ENCODE measurements at places on chromosomes 3 and 15. TPM values are rescaled to one million over a fixed set of nuclear protein-coding genes. Genes with fewer than 3 reads are reported as not detected.
A peak's percentile ranks its signal among the peaks of the same experiment; 100 is the strongest.

DNA sequence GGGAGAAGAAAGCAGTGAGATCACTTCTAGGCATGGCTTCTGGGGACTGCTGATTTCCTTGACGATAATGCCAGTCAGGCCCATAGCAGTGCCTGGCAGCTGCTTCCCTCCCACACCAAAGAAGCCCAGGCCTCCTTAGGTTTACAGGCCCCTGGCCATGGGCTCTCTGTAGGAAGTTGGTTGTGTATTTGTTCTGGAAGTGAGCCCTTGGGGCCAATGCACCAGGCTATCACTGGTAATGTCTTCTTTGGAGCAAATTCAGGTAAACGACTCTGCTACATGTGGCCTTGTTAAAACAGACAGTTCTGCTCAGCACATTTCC, 89.3 kb downstream of the CCNL1 start:
- H3K4me3 ChIP-seq: no peak overlapping the region
- H3K27me3 ChIP-seq: no peaks in the 10 kb centered on the region
- no peak for DNase-seq
- peak overlapping the region; percentile 32 for H3K27ac ChIP-seq

GRCh38 chr3:59839810-59840515, 790.1 kb upstream of the CFAP20DC start:
- no peaks in the 10 kb centered on the region for H3K36me3 ChIP-seq
- H3K4me1 ChIP-seq: no peaks in the 10 kb centered on the region
- H3K27ac ChIP-seq: no peak overlapping the region
- DNase-seq: no peak
- no peak overlapping the region for H3K4me3 ChIP-seq
- no peaks in the 10 kb centered on the region for H3K27me3 ChIP-seq

DNA sequence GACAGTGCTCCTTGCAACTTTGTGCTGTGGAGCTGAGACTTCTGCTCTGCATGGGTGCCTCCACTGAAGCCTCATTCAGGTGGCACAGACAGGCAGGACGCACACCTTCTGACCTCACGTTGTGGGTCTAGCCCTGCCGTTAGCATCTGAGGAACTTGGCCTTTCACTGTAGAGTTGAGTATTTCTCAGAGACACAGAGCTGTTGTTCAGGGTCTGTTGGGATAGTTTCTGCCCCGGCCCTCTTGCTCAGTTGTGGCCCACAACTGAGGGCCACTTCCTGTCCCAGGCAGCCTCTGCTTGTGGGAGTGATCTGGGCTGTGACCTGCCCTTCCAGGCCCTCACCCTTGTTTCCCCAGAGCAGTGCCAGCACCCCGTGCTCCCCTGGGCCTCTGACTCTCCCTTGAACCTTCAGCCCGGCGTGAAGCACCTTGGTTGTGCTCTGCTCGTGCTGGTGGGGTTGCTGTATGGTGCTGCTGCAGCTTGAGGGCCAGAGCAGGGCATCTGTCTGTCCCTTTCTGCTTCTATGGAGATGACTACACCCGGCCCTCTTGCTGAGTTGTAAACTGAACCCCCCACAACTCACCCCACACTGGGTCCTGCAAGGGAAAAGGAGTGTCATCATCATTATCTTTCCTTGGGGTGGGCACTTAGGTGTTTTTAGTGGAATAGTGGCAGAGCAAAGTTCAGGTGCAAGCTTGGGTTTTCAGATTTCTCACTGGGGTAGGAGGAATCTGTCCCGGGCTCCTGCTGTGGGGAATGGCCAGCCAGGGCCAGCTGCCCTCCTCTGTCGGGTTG, 11.7 kb downstream of the BAHD1 start:
- H3K27me3 ChIP-seq: no peaks in the 10 kb centered on the region
- no peaks in the 10 kb centered on the region for H3K36me3 ChIP-seq
- H3K4me1 ChIP-seq: peaks cover 20% of the 10 kb centered on the region
- H3K27ac ChIP-seq: no peak overlapping the region
- DNase-seq: no peak

- H3K4me1 ChIP-seq: no peaks in the 10 kb centered on the region
- H3K4me3 ChIP-seq: peak within 1 kb of the TSS; percentile 23
- no peaks in the 10 kb centered on the region for H3K36me3 ChIP-seq
- DNase-seq: no peak
- H3K27me3 ChIP-seq: peaks cover 8% of the 10 kb centered on the region
These were observed at the start of gene GPR156 for GRCh38 chr3:120284747-120285507. Gene GPR156, minus strand, starts transcription at chr3:120285222. Its CDS starts 41,124 bp downstream, at chr3:120244098.

DNA sequence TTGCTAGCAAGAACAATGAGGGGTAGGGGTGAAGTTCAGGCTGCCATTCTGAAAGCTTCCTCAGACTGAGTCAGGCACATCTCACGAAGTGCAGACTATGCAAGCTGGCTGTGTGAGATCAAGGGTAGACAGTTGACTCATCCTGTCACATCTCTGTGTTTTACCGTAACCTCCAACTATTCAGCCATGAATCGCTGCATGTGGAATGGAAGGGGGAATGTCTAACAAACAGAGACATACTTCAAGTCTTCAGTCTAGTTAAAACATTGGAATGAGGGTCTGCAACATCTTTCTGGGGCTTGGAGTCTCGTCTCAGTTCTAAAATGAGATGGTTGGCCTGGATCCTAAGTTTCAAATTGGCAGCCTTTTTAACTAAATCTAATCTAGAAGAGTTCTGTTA, 25.9 kb downstream of the AGTR1 start:
- H3K4me3 ChIP-seq: no peak overlapping the region
- H3K27ac ChIP-seq: no peak overlapping the region

DNA sequence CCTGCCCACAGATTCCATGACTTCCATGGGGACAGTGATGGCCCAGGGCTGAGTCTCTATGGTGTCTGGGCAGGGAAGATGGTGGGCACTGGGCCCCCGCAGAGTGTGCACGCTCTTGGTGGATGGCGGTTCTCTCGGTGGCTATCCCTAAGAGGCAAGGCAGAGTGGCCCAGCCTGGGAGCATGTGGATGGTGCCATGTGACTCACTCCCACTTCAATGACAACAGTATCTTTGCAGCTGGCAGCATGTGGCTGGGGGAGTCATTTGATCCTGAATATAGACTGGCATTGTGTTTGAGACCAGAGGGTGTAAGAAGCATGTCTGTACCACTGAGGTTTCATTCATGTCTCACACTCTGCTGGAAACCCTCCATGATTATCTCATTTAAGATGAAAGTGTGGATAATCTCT, 101.2 kb downstream of the CORO2B start:
- H3K27me3 ChIP-seq: no peaks in the 10 kb centered on the region
- no peaks in the 10 kb centered on the region for H3K36me3 ChIP-seq
- DNase-seq: no peak
- H3K27ac ChIP-seq: no peak overlapping the region
- H3K4me3 ChIP-seq: no peak overlapping the region

DNA sequence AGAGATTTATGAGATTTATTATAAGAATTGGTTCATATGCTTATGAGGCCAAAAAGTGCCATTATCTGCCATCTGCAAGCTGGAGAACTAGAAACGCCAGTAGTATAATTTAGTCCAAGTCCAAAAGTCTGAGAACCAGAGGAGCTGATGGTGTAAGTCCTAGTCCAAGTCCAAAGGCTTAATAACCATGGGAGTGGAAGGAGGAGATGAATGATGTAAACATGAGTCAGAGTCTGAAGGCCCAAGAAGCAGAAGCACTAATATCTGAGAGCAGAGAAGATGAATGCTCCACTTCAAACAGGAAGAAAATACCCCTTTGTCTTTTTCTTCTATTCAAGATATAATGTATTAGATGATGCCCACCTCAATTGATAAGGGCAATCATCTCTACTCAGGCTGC, 185.7 kb downstream of the CGGBP1 start:
- H3K4me1 ChIP-seq: no peaks in the 10 kb centered on the region
- no peaks in the 10 kb centered on the region for H3K36me3 ChIP-seq
- H3K4me3 ChIP-seq: no peak overlapping the region
- no peak for DNase-seq

- peak; percentile 90 for DNase-seq
- H3K27me3 ChIP-seq: no peaks in the 10 kb centered on the region
- no peaks in the 10 kb centered on the region for H3K36me3 ChIP-seq
- H3K4me3 ChIP-seq: no peak overlapping the region
- peak overlapping the region; percentile 61 for H3K27ac ChIP-seq
- H3K4me1 ChIP-seq: peaks cover 14% of the 10 kb centered on the region
These were observed 50.6 kb downstream of the SLC6A6 start for GRCh38 chr3:14452740-14453710.

DNA sequence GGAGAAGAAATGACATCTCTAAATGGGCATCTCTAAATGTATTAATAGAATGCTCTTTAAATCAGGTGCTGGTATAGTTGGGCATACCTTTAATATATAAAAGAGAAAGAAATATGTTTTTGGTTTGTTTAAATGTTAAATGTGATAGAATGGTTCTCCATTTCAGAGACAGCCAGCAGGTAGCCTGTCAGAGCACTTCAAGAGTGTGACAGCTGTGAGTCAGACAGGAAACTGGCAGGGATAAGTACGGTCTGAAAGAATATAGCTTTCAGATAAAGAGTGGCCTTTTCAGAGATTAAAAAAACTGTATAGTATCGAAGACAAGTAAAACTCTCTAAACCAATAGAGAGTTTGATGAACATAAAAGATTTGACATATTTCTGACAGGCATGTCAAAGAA, 654.1 kb downstream of the IGSF11 start:
- no peaks in the 10 kb centered on the region for H3K4me1 ChIP-seq
- DNase-seq: no peak
- no peak overlapping the region for H3K27ac ChIP-seq
- no peak overlapping the region for H3K4me3 ChIP-seq

- no peak overlapping the region for H3K27ac ChIP-seq
- H3K4me1 ChIP-seq: no peaks in the 10 kb centered on the region
- no peaks in the 10 kb centered on the region for H3K27me3 ChIP-seq
- DNase-seq: no peak
- no peaks in the 10 kb centered on the region for H3K36me3 ChIP-seq
These were observed 1202.3 kb downstream of the NSUN3 start for GRCh38 chr3:95265129-95265528.

DNA sequence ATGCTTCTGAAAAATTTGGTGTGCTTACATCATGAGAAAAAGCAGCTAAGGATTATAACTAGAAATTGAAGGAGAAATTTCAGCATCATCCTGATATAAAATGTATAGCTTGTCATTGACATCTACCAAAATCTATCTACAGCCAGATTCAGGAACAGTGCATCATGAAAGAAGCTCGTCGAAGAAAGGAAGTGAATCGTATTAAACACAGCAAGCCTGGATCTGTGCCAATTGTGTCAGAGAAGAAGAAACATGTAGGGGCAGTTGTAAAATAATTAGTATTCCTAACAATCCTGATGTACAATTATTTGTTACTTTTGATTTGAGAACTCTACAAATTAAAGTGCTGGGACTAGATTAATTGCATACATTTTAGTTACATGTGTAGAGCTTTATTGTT, 37.2 kb downstream of the AP4E1 start:
- H3K27me3 ChIP-seq: no peaks in the 10 kb centered on the region
- no peaks in the 10 kb centered on the region for H3K36me3 ChIP-seq

DNA sequence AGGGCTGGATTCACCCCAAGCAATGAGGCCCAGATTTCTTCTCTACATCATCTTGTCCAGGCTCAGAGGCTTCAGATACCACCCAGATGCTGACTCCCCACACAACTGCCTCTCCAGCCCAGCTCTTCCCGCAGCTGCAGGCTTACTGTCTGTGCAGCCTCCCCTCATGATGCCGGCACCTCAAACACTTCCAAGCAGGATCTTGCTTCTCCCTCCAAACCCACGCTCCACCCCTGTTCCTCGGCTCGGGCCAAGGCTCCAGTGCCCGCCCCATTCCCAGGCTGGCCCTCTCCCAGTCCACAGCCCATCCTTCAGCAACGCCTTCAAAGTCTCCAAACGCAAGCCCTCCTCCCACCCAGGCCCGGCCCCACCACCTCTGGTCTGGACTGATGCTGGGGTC, 159.2 kb upstream of the LINGO1 start:
- H3K4me3 ChIP-seq: no peak overlapping the region
- H3K4me1 ChIP-seq: no peaks in the 10 kb centered on the region
- H3K27ac ChIP-seq: no peak overlapping the region
- no peaks in the 10 kb centered on the region for H3K36me3 ChIP-seq

The CHRD gene
- total RNA-seq: 2.0 TPM

The CNTN4 gene
- total RNA-seq: 8.2 TPM

DNA sequence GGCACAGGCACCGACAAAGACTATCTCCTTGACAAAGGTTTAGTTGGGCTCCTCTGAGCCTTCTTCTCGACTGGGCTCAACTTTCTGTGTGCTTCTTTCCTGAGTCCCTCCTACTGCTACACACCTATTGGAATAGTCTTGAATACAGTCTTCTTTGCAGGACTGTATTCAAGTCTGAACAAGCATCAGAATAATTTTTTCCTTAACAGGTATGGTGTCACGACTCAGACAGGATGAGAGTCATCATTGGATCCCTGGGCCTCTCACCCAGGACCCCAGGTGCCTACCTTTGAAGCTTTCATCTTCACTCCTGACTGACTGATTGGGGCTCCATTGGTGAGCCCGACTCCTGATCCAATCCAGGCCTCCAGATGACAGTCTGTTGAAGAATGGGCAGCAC, 66.3 kb downstream of the CRYGS start:
- H3K36me3 ChIP-seq: no peaks in the 10 kb centered on the region
- no peaks in the 10 kb centered on the region for H3K27me3 ChIP-seq
- H3K27ac ChIP-seq: no peak overlapping the region
- no peaks in the 10 kb centered on the region for H3K4me1 ChIP-seq
- DNase-seq: no peak

The KCNMB3 gene
- 1.7 TPM for total RNA-seq

DNA sequence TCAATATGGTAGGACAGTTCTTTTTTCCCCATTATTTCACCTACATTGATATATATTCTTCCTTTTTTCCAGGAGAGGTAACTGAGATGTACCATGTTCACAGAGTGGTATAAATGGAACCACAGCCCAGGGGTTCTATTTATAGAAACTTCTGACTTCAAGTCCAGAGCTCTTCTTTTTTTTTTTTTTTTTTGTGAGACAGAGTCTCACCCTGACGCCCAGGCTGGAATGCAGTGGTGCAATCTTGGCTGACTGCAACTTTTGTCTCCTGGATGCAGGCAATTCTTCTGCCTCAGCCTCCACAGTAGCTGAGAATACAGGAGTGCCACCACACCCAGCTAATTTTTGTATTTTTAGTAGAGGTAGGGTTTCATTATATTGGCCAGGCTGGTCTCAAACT, 267.1 kb upstream of the TPRG1 start:
- H3K4me1 ChIP-seq: no peaks in the 10 kb centered on the region
- DNase-seq: no peak
- H3K4me3 ChIP-seq: no peak overlapping the region
- no peak overlapping the region for H3K27ac ChIP-seq

DNA sequence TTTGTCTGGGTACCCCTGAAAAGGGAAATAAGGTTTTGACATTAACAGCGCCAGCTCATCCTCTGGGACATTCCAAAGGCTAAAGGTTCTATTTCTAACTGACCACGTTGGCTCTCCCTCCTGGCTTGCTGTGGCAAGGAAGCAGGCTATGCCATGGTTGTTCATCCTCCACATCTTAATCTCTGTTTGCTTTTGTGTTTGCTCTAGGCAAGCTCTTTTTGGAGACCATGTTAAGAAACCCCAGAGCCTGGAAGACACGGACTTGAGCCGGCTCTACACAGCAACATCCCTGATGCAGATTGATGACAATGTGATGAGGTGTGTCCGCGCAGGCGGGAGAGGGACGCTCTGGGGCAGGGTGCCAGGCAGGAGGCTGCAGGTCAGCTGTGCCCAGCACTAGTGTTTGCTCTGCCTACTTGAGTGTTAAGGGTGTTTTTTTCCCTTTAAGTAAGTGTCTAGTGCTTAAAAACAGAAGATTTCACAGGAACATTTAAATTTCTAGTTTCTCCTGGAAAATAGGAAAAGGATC, 33.3 kb downstream of the RLBP1 start:
- no peak for DNase-seq
- no peak overlapping the region for H3K27ac ChIP-seq
- H3K4me1 ChIP-seq: no peaks in the 10 kb centered on the region

Data from colonic mucosa (tissue), 4 donors.